Right renal pelvis (tissue), 4 donors: ENCODE measurements at places on chromosomes 4 and X.

GRCh38 chrX:129653971-129654651 lies 645 bp downstream of the APLN start:
- DNase-seq: no peak

- DNase-seq: peak; percentile 55
Measured at GRCh38 chr4:142405021-142405694, 440.9 kb downstream of the INPP4B start.

- DNase-seq: no peak
Measured at GRCh38 chr4:36133086-36133485, 111.2 kb downstream of the ARAP2 start.

- DNase-seq: no peak
Measured at GRCh38 chr4:104022831-104023230, 303.0 kb upstream of the TACR3 start.

DNA sequence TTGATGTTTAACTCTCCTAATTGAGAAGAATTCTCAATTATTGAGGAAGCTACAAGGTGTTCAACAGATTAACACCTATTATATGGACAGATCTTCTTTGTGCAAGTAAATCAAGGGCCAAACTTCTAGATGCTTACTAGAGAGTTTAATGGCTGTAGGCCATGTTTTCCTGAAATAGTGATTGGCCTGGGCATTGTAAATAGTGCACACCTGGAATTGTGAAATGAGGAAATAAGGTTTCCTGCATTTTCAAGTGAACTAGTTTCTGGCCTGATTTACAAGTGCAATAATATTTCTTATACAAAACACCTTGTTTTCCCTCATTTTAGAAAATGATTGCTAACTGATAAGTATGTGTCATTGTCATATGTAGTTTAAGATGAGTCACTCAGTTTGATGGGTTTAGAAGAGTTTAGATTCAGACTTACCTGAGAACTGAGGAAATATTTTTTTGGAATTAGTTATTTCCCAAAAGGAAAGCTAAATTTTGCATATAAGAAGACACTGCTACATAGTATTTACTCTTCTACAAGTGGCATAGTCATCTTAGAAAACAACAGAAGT lies 21.2 kb downstream of the AFF1 start:
- no peak for DNase-seq

DNA sequence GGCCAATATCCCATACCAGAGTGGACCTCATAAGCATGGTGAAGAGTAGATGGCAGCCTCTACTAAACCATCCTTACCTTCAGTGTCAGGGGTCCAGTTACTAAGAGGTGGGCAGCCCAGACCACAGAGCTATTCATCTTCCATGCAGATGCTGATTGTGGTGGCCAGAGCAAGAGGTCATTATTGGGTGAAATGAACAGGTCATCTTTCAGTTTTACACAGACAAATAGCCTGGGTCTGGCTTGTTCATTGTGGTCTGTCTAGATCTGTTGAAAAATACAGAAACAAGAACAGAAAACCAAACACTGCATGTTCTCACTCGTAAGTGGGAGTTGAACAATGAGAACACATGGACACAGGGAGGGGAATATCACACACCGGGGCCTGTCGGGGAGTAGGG lies 71.3 kb downstream of the PAK3 start:
- no peak for DNase-seq

- DNase-seq: no peak
Measured at GRCh38 chr4:19329631-19330030, 922.1 kb upstream of the SLIT2 start.

- DNase-seq: no peak
Measured at GRCh38 chr4:39846120-39846519, 131.6 kb downstream of the PDS5A start.

GRCh38 chrX:32137525-32137924 lies 1065.7 kb upstream of the FTHL17 start:
- DNase-seq: peak; percentile 0

DNA sequence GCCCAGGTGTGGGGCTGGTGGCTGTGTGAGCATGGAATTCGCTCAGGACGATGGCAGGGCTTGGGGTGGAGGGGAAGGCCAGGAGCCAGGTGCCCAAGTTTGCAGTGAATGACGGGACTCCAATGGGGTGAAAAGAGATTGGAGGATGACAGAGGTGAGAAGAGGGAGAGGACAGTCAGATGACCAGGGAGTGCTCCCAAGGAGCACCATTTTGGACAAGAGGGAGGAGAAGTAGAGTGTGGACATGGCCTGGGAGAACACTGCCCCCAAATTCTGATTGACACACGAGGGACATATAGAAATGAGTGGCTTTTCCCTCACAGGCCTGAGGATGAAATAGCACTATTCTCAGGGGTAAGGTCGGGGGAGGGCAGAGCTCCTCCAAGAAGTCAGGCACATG lies 6.7 kb downstream of the MRFAP1 start:
- no peak for DNase-seq

DNA sequence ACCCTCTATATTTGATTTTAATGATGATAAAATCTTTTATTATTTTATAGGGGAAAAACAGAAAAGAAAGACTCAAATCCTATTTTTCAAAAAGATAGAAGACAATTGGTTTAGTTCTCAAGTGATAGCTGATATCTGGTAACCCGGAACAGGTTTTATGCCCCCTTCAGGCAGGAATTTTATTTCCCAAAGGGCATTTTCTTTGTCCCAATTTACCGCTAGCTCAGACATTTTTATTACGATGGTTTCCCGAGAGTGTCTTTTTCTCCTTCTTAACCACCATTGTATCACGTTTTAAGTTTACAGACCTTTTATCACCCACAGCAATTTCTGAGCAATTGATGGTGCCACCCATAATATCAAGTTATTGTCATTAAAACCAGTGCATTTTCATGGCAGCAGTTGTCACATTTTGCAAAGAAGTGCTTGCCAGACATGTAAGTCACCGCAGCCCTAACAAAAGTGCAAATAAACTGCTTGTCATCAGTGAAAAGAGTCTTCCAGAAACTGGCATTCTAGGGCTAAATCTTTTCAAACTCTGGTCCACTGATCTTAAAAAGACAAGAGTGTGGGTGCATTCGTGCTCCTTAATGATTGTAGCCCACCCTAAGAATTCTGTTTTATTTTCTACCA lies 204.8 kb upstream of the VCX start:
- DNase-seq: no peak
